AG10803 (cell line): ENCODE measurements at places on chromosomes 4 and X.
A peak's percentile ranks its signal among the peaks of the same experiment; 100 is the strongest.

GRCh38 chr4:44928785-44929184 is 202.4 kb upstream of the GNPDA2 start:
- DNase-seq = no peak

DNA sequence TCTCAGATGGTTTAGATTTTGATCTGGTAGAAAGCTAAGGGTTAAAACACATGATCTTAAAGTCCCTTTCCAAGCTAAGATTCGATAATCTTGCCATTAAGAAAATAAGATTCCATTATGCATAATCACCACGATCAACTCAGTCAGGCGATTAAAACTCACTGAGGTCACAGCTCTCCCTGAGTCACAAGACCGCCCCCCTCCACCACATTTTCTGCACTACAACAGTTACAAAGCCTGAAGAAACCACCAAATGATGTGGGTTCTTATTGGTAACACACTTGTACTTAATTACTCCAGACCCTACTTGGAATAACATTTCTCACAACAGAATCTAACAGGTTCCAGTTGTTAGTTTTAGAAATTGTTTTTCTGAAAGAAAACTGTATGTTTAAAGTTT is 62.8 kb downstream of the SH3KBP1 start:
- peak; percentile 68 for DNase-seq

DNA sequence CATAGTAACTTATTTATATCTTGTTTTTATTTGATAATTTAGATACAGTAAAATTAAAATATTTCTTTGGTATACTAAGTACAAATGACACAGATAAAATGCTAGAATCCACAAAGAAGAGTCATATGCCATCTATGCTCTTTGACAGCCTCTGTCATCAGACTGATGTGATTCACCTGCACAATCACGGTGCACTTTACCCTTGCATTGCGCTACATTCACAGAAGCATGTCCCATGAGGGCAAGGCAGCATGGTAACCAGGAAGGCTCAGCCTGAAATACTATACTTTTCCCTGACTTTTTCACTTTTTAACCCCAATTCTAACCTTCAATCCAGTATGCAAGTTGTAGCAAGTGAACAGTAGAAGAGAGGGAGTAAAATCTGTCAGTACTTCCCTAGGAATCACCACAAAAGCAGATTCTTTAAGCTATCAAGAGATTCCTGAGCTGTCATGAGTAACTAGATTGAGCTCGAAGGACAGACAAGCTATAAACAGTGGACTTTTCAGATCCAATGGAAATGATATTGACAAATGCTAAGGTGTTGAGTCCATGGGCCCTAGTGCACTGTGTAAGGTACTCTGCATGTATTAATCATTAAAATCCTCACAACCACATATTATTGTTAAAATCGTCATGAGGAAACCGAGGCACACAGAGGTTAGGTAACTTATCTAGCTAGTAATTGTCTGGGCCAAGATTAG is 14.2 kb downstream of the SEC24D start:
- no peak for DNase-seq

DNA sequence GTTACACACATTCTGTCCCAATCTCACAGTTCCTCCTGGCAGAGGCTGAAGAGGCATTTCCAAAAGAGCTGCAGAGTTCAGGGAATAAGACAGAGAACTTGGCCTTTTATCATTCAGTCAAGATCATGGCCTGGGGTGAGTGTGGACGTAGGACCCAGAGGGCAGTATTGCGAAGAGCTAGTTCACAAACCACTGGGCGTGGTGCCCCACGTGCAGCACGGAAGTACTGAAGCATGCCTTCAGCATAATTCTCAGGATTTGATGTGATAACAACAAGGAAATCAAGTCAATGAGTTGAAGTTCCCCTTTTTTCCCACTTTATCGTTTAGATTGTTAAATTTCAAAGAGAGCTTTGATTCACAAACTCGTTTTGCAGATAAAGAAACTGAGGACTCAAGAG is 117.7 kb downstream of the RELL1 start:
- DNase-seq = no peak

DNA sequence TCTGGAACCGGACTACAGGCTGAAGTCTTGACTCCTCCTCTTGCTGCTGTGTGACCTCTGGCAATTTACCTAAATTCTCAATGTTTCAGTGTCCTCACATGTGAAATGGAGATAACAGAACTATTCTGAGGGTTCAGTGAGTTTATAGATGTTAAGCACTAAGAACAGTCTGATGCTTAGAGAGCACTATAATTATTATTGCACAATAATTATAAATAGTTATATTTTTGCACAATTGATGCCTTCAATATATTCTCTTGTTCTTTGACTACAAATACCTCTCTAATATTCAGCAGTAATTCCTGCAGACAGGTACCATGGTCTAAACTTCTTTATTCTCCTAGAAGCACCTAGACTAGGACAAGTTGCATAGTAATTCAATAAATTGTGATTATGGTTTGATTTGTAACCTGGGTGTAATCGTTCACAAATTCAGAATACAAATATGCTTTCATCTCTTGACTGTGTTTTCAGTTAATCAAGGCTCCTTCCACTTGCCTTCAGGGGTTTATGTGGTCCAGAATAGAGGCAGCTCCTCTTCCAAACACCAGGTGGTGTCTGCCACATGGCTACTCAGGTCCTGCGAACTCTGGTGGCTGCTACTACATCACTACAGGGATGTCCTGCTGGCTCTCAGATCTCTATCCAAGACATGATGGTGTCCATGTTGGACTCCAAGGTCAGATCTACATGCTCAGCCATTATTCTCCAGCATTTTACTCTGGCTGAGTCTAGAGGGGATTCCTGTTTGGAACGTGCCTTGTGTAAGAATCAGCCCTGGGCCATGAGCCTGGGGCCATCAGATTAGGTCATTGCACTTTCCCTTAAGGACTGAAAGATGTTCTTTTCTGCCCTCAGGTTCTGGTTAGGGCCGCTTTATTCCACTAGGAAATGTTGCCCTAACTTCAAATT is 103.4 kb downstream of the QRFPR start:
- no peak for DNase-seq
